Stimulated activated CD4-positive, alpha-beta T cell treated with anti-CD3 and anti-CD28 coated beads, TNF-alpha, amount 100 ng/mL, for 48 hours (primary cell): ENCODE measurements at places on chromosomes 4 and X.

GRCh38 chr4:149176039-149176438 lies 639.6 kb downstream of the IQCM start:
- DNase-seq: no peak

GRCh38 chr4:163344147-163345125 lies 744 bp downstream of the NPY5R start:
- DNase-seq: no peak

DNA sequence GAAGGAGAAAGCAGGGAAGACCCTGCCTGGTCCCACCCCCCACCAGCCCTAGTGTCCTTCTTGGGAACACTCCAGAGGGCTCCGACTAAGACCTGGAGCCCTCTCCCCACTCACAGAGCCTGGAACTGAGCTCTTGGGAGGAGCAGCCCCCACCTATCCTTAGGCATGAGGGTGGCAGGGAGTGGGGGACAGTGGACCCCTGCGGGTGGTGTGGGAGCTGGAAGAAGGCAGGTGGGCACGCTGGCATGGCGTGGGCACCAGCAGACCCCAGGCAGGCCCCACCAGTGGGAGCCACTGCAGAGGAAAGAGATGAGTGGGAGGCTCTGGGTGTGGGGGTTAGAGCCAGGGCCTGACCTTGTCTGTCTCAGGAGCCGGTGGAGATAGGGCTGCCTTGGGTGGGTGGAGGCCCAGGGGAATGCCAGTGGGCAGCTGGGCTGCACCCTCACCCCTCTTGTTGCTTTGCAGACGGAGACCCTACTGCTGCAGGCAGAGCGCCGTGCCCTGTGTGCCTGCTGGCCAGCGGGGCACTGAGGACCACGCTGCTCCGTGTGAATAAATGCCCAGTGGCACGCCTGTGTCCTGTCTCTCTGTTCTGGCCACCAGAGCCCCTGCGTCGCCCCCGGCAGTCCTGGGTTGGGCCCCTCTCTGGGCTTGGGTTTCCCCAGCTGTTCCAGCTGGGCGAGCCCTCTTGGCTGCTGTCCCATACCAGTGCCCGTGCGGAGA lies 15.6 kb upstream of the NAT8L start:
- no peak for DNase-seq

DNA sequence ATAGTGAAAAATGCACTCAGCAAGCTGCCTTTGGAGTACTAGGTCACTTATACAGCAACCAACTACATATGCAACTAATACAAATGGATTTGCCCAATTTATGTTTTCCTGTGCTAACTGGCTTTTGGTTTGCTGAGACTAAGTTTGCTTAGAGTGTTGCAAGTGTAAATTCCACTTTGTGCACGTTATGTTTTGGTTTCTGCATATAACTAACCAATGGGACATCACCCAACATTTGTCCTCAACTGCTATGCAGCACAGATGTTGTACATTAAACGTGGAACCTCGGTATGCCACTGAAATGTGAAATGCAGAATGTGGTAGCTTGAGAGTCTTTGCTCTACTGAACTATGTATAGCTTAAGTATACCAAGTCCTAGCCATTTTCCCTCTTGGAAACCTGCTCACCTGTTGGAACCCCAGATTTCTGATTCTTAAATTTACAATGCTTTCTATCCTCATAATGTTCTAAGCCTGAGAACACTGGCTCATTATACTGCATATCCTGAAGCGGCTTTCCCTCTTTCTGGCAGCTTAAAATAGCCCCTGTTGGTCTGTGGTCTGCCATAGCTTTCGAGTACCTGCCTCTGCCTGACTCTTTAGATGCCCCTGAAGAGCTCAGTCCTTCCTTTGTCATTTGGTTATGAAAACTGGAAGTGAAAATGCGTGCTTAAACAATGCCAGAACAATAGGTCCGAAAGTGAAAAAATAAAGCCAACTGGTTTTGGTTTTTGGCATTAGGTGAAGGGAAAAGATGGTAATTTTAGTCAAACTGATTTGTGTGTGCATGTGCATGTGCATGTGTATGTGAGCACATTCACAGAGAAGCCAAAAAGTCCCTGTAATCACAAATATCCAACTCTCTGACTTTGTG lies 158.0 kb downstream of the SH2D1A start:
- DNase-seq: no peak

DNA sequence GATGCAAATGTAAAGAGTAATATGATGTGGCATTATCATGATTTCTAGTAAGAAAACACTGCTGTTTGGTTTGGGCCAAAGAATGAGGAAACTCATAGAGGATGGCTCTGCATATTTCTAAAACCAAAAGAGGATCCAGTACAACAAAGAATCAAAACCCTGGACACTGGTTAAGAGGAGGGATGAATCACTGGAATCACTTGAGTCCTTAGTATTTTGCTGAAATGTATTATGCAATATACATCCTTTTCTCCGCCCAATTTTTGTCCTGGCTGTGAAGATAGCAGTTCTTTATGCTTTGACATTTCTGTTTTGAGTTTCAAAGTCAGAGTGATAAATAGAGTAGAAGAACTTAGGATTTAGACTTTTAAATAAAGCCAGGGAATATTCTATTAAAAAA lies 345.9 kb downstream of the PACRGL start:
- no peak for DNase-seq

DNA sequence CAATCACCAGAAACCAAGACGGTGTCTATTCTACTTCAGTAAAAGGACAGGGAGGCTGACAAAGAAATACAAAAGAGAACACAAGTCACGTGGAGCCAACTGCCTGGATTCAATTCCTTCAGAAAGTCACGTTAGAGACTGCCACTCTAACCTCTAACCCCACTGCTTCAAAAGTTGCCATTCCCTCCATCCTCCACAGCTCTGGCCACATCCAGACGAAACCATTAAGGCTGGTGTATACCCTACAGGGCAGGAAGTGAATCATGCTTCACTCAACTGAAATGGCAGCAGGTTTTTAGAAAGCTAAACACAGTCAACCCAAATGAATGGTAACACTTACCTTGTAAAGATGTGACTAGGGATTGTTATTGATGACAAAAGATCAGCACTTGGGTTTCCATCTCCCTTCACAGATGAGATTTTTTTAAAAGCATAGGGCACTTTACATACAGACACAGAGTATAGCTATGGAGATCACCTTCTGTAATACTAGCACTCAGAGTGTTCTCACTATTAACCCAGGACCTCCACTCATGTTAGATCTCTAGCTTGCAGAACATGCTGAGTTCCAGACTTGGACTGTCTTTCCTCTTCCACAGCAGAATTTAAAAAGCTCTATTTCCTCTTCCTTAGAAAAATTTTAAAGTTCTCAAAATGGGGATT lies 37.4 kb downstream of the MAML3 start:
- DNase-seq: no peak

DNA sequence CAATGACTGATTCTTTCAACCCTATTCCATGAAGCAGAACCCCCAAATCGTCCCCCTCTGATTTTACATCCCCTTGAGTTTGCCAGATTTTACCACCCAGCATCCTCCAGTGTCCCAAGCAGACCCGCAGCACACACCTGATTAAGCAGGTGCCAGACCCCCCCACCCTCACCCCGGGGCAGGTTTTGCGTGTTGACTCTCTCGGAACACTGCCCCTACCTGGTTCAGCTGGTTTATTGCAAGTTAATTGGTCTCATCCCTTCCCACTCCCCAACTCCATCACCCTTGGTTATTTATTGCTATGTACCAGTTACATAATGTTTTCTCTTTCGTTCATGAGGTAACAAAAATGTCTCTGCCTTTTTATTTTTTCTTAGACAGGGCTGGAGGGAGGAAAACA lies 258.4 kb downstream of the BCOR start:
- DNase-seq: no peak

GRCh38 chr4:99723612-99724011 lies 66.0 kb upstream of the C4orf54 start:
- DNase-seq: no peak

GRCh38 chr4:59553063-59553720 lies 1646.9 kb upstream of the ADGRL3 start:
- DNase-seq: no peak

GRCh38 chr4:1754336-1754735 lies 33.0 kb downstream of the TACC3 start:
- DNase-seq: no peak

DNA sequence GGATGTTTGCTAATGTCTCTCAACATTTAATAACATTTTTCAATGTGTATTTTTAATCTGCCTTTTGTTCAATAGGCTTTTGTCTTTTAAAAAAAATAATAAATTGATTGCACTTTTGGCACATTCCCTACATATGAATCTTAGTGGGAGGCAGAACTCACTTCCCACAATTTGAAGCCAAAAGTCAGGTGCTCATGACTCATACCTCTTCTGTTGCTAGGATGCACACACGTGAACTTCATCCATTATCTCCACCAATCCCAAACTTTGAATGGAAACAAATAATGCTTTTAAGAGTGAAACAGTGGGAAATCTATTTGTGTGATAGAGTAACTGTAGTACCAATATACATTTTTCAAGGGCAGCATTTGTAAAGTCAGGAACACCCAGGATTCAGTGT lies 260.5 kb downstream of the IQCM start:
- no peak for DNase-seq

DNA sequence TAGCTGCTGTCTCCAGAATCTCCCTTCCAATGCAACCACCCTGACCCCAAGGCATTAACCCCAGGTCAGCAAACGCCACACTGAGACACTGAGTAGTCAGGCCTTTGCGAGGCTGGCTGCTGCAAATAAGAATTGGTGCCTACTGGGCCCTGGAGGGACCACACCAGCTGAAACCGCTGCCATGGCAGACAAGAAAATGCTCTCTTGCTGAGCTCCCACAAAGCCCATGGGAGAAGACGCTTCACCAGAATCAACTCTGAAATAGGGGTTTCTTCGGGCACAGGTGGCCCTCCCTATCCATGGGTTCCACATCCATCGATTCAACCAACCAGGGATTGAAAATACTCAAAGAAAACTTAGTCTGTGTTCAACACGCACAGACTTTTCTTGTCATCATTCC lies 26.7 kb upstream of the CRMP1 start:
- DNase-seq: no peak

GRCh38 chrX:21427086-21427485 lies 52.9 kb downstream of the CNKSR2 start:
- DNase-seq: no peak

DNA sequence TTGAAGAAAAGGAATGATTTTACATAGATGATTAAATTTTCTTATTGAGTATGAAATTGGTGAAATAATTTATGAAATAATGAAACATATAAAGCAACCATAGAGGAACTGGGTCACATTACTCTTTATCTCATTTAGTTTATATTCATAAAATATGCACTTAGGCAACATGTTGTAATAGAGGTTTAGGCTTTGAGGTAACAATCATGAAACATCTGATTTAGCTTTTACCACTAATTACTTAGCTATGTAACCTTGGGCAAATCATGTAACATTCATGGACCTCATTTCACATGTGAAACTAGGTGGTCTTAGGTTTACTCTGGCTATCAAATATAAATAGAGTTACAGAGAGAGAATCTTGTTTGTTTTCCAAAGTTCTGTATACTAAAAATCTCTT lies 54.5 kb upstream of the SMARCA5 start:
- DNase-seq: no peak
